ENCODE measurements at places on chromosomes 2 and 18.

GRCh38 chr2:201909961-201910361 is 103.6 kb downstream of the CDK15 start:
- peak; percentile 75 for DNase-seq

DNA sequence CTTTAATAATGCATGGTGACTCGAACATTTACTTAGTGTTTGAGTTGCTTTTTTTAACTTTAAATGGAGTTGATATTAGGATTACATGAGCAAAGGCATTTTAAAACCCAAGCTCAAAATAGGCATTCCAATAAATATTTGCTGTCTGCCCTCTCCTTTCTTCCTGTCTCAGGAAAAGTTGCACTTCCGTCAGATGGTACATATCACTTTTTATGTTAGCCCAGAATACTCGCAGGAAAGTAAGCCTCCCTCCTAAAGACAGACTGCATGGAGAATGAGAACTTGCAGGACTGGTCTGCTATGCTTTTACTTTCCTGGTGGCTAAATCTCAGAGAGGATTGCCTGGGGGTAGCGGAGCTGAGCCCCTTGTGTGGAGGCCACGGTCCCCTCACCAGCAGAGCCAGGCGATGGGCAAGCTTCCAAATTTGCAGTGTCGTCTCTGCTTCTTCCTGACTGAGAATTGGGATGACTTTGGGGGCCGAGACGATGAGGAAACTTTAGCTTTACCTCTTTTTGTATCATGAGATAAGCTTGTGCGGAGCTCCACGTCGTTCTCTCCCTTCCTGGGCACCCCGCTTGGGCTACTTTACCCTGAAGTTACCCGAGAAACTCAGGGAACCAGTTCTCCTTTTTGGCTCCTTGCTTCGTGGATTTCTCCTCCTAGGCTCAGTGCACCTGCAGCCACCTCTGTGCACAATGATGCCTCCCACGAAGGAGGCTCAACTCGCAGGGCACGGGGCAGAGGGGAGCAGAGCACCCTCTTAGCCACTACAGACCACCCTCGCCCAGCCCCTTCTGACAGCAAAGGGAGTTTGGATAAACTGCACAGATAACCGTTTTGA is 223.3 kb downstream of the SH3RF3 start:
- DNase-seq: no peak

DNA sequence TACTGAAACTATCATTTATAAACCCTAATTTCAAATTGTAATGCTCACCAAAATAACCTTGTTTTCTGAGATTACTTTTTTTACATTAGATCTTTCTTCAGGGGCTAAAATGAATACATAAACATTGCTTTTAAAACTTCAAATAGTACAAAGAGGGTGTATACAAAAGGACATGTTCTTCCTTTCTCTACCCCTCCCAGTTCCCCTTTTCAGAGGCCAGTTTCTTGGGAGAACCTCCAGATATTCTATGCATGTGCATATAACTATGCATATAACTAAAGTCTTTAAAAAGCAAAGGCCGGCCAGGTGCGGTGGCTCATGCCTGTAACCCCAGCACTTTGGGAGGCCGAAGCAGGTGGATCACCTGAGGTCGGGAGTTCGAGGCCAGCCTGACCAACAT is 10.6 kb upstream of the FAM117B start:
- no peak for DNase-seq

DNA sequence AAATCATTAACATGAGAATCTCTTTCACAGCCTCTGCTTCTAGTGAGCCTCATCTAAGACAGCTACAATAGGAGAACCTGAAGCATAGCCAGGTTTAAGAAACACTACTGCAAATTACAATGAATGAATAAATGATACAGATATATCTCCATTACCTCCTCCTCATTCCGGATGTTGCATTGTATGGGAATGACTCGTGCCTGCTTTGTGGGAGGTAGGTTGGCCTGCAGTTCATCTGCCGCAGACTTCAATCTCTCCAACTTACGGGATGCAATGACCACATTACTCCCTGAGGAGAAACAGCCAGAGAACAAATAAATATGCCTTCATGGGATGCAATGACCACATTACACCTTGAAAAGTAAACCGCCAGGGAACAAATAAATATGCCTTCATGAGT is 15.4 kb downstream of the PECR start:
- DNase-seq: peak; percentile 77

GRCh38 chr18:79738041-79738461 is 58.4 kb downstream of the CTDP1 start:
- DNase-seq: no peak

- no peak for DNase-seq
These were observed 14.4 kb downstream of the CFAP65 start for GRCh38 chr2:219026946-219027345.

DNA sequence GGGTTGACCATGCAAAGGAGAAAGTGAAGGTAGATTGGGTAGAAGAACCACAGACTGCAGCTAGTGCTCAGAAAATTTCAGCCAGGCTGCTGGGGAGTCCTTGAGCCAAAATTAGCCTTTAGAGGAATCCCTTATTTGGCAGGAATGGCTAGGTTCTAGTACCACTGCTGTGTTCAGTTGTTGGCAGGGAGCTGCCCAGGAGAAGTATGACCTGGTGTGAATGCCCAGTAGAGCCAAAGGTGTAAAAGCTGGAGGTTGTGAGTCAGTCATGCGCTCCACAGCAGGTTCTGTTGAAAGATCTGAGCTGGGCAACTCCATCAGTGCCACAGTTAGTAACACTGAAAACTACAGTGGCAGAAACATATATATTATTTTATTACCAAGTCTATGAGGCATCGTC is 36.4 kb upstream of the TBR1 start:
- no peak for DNase-seq
